Right lung (tissue), 10 donors: ENCODE measurements at places on chromosomes 12 and 14. TPM values are rescaled to one million over a fixed set of nuclear protein-coding genes. Genes with fewer than 3 reads are reported as not detected.

DNA sequence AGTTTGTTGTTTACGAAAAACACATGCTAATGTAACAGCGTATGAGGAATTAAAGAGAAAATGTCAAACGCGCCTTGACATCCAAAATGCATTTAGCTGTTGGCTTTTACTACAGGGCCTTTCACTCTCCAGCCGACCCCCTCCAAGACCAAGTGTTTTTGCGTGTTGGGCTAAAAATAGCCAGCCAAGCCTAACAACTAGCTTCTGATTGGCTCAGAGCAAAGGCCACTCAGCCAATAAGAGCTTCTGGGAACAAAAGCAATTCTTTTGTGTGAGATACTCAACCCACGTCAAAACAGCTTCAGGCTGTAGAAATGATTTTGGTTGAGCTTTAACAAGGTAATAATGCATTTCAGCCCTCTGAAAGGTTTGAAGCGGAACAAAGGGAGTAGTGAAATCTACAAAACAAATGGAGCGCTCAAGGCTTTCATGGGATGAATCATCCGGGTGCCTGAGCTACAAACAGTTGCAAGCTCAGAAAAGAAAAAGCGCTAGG is 198.7 kb upstream of the DCN start:
- DNase-seq = peak; percentile 95

GRCh38 chr14:23209651-23210423 is 26.4 kb upstream of the SLC7A8 start:
- no peak for DNase-seq

DNA sequence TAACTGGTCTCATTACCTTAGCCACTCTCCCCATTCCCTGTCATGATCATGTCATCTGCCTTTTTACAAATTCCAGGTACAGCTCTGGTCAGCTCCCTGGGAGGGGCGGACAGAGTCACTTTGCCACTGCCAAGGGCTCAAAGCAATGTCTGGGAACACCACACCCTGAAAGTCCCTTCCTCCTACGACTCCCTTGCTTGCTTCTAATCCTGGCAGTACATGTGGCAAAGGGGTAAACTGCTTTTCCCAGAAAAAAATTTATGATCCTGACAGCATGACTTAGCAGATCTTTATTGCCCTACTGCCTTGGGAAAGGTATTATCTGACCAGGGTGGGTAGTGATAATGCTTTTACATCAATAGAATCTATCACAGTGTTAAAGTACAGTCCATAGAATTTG is 376.0 kb upstream of the PDE3A start:
- DNase-seq = no peak

Gene ACRBP
- 6.8 TPM for polyA plus RNA-seq

Gene PLEKHH1
- polyA plus RNA-seq = 11.9 TPM

Gene TMPRSS12
- polyA plus RNA-seq = 0.09 TPM
